ENCODE measurements at places on chromosomes 1 and 21. TPM values are rescaled to one million over a fixed set of nuclear protein-coding genes. Genes with fewer than 3 reads are reported as not detected.
A peak's percentile ranks its signal among the peaks of the same experiment; 100 is the strongest.

DISP1 gene
- 17.5 TPM for total RNA-seq

AKR7A3 gene
- 6.2 TPM for total RNA-seq

IGSF9 gene
- 0.88 TPM for total RNA-seq

GRCh38 chr1:21511579-21512522 is 2.6 kb downstream of the ALPL start:
- H3K4me1 ChIP-seq = no peaks in the 10 kb centered on the region
- H3K4me3 ChIP-seq = no peak overlapping the region
- H3K27me3 ChIP-seq = no peaks in the 10 kb centered on the region
- no peak overlapping the region for H3K27ac ChIP-seq

GRCh38 chr1:222021129-222021528 is 279.2 kb upstream of the DUSP10 start:
- H3K4me1 ChIP-seq = no peaks in the 10 kb centered on the region
- H3K36me3 ChIP-seq = no peaks in the 10 kb centered on the region
- DNase-seq = no peak

DNA sequence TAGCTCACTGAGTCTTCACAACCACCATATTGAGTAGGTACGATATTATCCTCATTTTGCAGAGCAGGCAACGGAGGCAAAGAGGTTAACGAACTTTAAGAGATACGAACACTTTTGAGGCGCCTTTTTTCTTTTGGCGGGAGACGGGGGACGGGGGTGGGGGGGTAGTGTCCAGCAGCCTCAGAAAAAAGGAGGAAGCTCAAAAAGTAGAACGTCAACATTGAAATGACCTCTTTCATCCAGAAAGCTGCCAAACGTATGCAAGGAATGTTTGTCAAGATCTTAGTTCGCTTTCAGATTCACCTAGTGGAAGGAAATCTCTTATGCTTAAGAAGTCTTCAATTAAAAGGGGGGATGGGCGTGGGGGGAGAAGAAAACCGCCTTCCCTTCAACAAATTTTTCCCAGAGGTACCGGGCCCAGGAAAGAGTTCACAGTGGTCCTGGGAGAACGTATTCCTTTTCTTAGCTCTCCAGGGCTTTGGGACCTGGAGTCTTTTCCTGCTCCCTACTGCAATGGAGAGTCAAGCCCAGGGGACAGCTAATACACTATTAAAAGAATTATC is 1.1 kb upstream of the PCAT6 start:
- no peaks in the 10 kb centered on the region for H3K27me3 ChIP-seq
- H3K36me3 ChIP-seq = no peaks in the 10 kb centered on the region
- no peak for DNase-seq
- H3K27ac ChIP-seq = no peak overlapping the region

GRCh38 chr21:33857846-33858666 is 57.5 kb downstream of the ATP5PO start:
- no peaks in the 10 kb centered on the region for H3K4me1 ChIP-seq
- H3K36me3 ChIP-seq = no peaks in the 10 kb centered on the region
- H3K27me3 ChIP-seq = no peaks in the 10 kb centered on the region
- no peak for DNase-seq
- H3K4me3 ChIP-seq = no peak overlapping the region

DNA sequence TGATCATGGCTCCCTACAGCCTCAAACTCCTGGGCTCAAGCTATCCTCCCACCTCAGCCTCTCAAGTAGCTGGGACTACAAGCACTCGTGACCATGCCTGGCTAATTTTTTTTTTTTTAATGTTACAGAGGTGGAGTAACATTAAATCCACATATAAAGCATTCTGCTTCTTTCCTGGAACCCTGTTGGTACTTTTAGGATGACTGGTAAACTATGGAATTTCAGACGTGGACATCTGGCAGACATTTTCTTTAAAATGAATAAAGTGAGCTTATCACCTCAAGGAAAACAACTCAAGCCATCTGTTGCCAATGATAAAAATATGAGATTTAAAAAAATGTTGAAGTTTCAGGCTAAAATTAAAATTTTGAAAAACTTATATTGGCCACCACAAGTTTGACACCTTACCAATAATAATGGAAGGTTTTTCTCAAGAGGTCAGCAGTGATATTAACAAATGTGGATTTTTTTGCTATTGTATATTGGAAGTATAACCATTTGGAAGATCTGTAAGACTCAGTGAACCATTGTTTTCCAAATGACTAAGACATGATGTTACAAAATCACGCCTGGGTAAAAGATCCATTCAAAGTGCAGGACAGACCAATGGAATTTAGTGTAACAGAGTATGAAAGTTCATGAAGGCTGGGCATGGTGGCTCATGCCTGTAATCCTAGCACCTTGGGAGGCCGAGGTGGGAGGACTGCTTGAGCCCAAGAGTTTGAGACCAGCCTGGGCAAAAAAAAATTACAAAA is 52.7 kb upstream of the EIF4G3 start:
- H3K36me3 ChIP-seq = peaks cover 12% of the 10 kb centered on the region
- no peak overlapping the region for H3K27ac ChIP-seq
- no peak for DNase-seq
- H3K4me1 ChIP-seq = no peaks in the 10 kb centered on the region
- no peak overlapping the region for H3K4me3 ChIP-seq

GRCh38 chr1:36384542-36385409 is 948 bp downstream of the STK40 start:
- peak overlapping the region; percentile 87 for H3K4me3 ChIP-seq
- peak; percentile 72 for DNase-seq
- no peaks in the 10 kb centered on the region for H3K4me1 ChIP-seq
- H3K27ac ChIP-seq = peak overlapping the region; percentile 82
- H3K36me3 ChIP-seq = no peaks in the 10 kb centered on the region
- no peaks in the 10 kb centered on the region for H3K27me3 ChIP-seq

GRCh38 chr1:94768036-94768435 is 52.1 kb upstream of the SLC44A3 start:
- DNase-seq = no peak
- H3K36me3 ChIP-seq = no peaks in the 10 kb centered on the region
- no peak overlapping the region for H3K4me3 ChIP-seq
- no peak overlapping the region for H3K27ac ChIP-seq

DNA sequence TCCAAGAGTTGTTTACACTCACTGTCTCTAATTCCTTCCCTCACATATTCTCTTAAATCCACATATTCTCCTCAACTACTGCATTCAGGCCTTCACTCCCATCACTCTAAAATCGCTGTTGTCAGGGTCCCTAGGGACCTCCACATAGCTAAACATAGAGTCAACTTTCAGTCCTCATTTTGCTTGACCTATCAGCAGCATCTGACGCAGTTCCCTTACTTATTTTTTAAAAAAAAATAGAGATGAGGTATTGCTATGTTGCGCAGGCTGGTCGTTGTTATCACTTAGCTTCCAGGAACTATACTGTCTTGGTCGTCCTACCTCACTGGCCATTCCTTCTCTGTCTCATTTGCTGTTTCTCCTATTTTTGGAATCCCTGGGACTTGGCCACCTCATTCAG is 11.7 kb upstream of the PLEKHO1 start:
- no peaks in the 10 kb centered on the region for H3K36me3 ChIP-seq
- no peak for DNase-seq
- no peak overlapping the region for H3K27ac ChIP-seq
- H3K27me3 ChIP-seq = no peaks in the 10 kb centered on the region

DNA sequence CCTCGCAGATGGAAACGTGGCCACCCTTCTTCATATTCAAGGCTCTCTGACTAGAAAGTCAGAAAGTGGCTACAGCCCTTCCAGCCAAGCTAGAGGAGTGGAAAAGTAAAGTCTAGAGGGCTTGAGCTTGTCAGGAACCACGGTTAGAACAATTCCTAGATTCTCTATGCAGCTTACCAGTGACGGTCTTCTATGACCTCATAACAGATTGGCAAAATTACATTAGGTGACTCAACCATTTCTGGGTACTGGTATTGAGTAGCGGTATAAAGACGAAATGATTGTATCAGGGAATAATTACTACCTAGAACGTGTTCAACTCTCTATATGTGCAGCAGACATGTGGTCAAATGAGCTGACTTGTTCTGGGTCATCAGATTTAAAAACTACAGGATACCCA is 155.0 kb upstream of the RUNX1 start:
- no peak for DNase-seq
- no peak overlapping the region for H3K27ac ChIP-seq
- no peaks in the 10 kb centered on the region for H3K36me3 ChIP-seq
- H3K4me1 ChIP-seq = no peaks in the 10 kb centered on the region

GRCh38 chr21:36551731-36552433 is 72.0 kb upstream of the CLDN14 start:
- no peak overlapping the region for H3K27ac ChIP-seq
- no peaks in the 10 kb centered on the region for H3K36me3 ChIP-seq
- no peak for DNase-seq
- H3K4me1 ChIP-seq = peaks cover 5% of the 10 kb centered on the region

All from kidney (tissue), 22 donors.